ENCODE measurements at places on chromosomes 4 and X. TPM values are rescaled to one million over a fixed set of nuclear protein-coding genes. Genes with fewer than 3 reads are reported as not detected.

Gene LARP1B
- total RNA-seq = 18.9 TPM

DNA sequence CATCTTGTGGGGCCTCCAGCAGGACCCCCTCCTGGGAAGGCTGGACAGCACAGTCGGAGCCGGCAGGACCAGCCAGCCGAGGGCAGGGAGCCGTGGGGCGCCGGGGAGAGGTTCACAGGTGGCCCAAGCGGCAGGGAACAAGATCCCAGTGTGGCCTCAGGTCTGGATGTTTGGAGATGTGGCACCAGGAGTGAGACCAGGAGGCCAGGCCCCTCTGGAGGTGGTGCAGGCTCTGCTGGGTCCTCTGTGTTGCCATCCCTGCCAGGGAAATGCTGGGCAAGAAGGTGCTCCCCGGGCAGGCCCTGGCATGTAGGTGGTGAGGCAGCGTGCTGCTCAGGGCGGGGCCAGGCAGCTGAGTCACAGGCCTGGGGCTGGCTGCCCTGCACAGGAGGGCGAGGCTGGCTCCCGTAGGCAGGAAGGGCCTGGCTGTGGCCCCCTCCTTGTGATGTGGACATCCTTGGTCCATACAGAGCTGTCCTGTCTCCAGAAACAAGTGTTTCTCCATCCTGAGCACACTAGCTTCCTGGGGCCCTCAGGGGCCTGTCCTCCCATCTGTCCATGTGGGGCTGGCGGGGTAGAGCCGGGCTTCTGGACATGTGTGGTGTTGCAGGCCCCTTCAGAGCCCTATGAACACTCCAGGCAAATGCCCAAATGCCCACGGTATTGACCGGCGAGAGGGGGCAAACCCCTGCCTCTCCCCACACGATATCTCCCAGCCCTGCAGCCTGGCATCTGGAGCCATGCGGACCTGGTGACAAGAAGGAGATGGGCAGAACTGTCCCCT, 4.8 kb upstream of the HGFAC start:
- peaks cover 3% of the 10 kb centered on the region for H3K4me1 ChIP-seq
- DNase-seq = no peak
- no peak overlapping the region for H3K27ac ChIP-seq
- no peak overlapping the region for H3K4me3 ChIP-seq

Gene TBX22
- not detected for total RNA-seq

Gene FAT1
- total RNA-seq = 48.8 TPM

GRCh38 chrX:19889582-19890342, 2.4 kb upstream of the SH3KBP1 start:
- H3K27ac ChIP-seq = no peak overlapping the region
- no peaks in the 10 kb centered on the region for H3K36me3 ChIP-seq
- H3K27me3 ChIP-seq = no peaks in the 10 kb centered on the region

DNA sequence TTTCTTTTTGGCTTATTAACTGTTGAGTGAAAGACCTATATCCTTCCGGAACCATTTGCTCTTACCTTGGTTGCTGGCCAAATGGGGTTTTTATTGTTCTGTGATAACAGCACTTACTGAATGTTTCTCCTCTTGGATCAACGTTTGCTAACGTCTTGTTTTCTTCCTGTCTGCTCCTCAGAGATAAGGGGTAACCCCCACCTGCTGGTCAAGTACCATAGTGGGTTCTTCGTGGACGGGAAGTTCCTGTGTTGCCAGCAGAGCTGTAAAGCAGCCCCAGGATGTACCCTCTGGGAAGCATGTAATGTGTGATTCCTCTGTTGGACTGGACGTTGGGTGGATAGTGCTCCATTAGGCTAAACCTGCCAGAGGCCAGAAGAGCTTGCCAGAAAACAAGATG, 15.3 kb downstream of the BMX start:
- no peaks in the 10 kb centered on the region for H3K36me3 ChIP-seq
- DNase-seq = no peak
- no peak overlapping the region for H3K4me3 ChIP-seq
- no peaks in the 10 kb centered on the region for H3K4me1 ChIP-seq
- no peaks in the 10 kb centered on the region for H3K27me3 ChIP-seq
- no peak overlapping the region for H3K27ac ChIP-seq

Gene DIPK2B
- 16.6 TPM for total RNA-seq

DNA sequence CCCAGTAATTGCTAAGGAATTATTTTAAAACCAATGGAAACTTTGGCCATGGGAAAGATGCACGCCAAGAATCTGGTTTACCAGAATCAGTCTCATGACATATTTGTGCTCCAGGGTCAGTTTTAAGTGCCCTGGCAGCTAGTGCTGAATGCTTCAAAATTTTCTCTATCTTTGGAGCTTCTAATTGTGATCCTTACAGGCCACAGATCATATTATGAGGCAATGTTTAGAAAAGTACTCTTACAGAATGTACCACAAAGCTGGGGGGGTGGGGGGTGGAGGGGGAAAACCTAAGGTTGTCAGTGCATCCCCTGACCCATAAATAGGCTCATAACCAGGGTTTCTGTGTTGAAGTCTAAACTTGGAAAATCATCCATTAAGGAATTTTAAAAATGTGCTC, 514.5 kb downstream of the INPP4B start:
- DNase-seq = no peak
- no peaks in the 10 kb centered on the region for H3K27me3 ChIP-seq
- H3K4me1 ChIP-seq = peaks cover 5% of the 10 kb centered on the region
- no peaks in the 10 kb centered on the region for H3K36me3 ChIP-seq
- no peak overlapping the region for H3K4me3 ChIP-seq
- no peak overlapping the region for H3K27ac ChIP-seq

GRCh38 chr4:146275370-146275769, 61.0 kb downstream of the REELD1 start:
- DNase-seq = no peak
- H3K27me3 ChIP-seq = no peaks in the 10 kb centered on the region
- H3K4me3 ChIP-seq = no peak overlapping the region
- H3K27ac ChIP-seq = no peak overlapping the region
- H3K36me3 ChIP-seq = no peaks in the 10 kb centered on the region

GRCh38 chrX:153573984-153574383, 25.0 kb downstream of the CCNQ start:
- no peak for DNase-seq
- no peaks in the 10 kb centered on the region for H3K27me3 ChIP-seq
- no peaks in the 10 kb centered on the region for H3K36me3 ChIP-seq
- no peaks in the 10 kb centered on the region for H3K4me1 ChIP-seq
- H3K4me3 ChIP-seq = no peak overlapping the region

DNA sequence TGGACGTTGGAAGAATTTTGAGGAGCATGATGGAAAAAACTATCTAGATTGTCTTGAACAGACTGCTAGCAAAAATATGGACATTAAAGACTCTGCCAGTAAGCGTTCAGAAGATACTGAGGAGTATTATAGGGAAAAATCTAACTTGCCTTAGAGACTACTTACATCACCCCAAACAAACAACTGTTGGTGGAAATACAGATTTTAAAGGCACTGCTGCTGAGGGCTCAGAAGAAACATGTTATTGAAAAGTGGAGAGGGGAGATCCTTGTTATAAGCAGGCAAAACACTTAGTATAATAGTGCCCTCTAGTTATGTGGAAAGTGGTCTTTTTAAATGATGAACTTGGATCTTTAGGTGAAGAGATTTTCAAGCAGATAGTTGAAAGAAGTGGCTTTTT, 29.2 kb downstream of the MAD2L1 start:
- no peaks in the 10 kb centered on the region for H3K4me1 ChIP-seq
- no peak overlapping the region for H3K27ac ChIP-seq
- no peak overlapping the region for H3K4me3 ChIP-seq

DNA sequence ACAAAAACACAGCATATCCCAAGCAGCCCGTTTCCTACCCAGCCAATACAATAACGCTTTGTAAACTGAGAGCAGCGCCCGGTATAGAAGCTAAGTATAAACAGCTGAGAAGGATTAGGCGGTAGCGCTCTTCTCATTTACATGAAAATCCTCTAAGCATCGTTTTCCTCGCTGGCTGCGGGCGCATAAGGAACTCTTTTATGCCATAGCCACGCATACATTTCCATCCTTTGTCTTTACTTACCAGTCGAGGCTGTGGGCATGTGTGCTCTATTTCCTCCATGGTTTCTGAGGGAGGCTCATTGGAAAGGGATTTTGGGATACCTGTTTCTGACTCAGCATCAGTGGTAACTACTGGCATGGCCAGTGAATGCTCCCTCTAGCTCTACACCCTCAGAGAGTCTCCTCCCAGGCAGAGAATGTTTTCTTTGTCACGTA, 383 bp downstream of the PCYT1B start:
- H3K4me1 ChIP-seq = no peaks in the 10 kb centered on the region
- H3K27ac ChIP-seq = no peak overlapping the region
- H3K27me3 ChIP-seq = no peaks in the 10 kb centered on the region
- peak overlapping the region; percentile 11 for H3K4me3 ChIP-seq
- no peak for DNase-seq

DNA sequence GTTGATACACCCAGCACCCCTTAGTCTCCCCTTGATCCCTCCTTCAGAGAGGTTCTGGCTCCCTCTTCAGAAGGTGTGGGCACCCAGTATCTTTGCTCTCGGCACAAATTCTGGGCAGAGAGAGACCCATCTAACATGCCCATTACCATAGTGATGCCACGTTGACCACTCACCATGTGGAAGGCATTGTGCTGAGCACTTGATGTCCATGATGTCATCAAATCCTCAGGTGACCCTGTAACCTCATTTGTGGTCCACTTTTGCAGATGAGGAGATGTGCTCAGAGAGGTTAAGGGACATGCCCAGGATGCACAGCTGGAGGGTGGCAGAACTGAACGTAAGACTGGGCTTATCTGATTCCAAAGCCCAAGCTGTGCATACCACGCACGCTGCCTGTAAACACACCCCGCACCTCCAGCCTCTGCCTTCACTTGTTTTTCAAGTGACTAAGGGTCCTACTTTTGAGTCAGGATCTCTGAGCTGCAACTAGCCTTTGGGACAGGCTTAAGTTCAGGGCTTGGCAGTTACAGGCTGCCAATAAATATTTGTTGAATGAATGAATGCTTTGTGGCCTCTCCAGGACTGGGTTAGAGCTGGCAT, 55.2 kb downstream of the HTRA3 start:
- no peaks in the 10 kb centered on the region for H3K36me3 ChIP-seq
- no peak overlapping the region for H3K4me3 ChIP-seq
- no peak overlapping the region for H3K27ac ChIP-seq

DNA sequence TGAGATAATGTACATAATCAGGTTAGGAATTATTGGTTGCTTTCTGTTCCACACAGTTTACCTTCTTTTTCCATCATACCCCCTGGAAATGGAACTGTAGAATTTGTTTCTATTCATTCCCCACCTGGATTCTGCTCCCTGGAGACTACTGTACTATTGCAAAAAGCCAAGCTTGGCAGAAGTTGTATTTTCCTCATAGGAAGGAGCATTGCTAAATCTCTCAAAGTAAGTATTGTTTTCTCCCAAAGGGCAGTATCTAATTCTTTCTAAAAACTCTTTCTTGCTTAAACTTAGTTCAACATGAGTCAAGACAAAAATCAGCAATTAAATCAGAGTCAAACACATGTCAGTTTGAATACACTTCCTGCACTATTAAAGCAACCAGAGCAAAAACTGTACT, 136.2 kb downstream of the CDS1 start:
- H3K36me3 ChIP-seq = no peaks in the 10 kb centered on the region
- no peaks in the 10 kb centered on the region for H3K4me1 ChIP-seq
- no peak overlapping the region for H3K4me3 ChIP-seq
- DNase-seq = no peak
- H3K27me3 ChIP-seq = no peaks in the 10 kb centered on the region
- H3K27ac ChIP-seq = no peak overlapping the region

DNA sequence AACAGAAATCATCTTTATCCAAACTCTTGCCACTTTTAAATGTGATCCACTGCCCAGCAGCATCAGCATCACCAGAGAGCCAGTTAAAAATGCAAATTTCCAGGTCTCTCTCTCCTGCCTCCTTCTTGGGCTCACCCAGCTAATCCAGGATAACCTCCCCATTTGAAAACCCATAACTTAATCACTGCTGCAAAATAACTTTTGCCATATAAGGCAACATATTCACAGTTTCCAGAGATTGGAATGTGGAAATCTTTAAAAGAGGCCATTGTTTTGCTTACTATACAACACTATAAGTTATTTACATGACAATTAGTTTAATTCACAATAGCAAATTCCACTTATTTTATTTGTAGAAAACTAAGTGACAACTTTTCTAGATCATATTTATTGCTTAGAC, 4.8 kb upstream of the EXOSC9 start:
- H3K27me3 ChIP-seq = no peaks in the 10 kb centered on the region
- DNase-seq = no peak
- no peak overlapping the region for H3K27ac ChIP-seq
- no peaks in the 10 kb centered on the region for H3K36me3 ChIP-seq
- H3K4me1 ChIP-seq = no peaks in the 10 kb centered on the region

- no peaks in the 10 kb centered on the region for H3K27me3 ChIP-seq
- H3K4me3 ChIP-seq = no peak overlapping the region
- no peaks in the 10 kb centered on the region for H3K36me3 ChIP-seq
- H3K4me1 ChIP-seq = no peaks in the 10 kb centered on the region
- H3K27ac ChIP-seq = no peak overlapping the region
- no peak for DNase-seq
Observed at GRCh38 chr4:71396382-71396781, 57.6 kb downstream of the SLC4A4 start.

GRCh38 chr4:15378062-15378461, 49.8 kb upstream of the C1QTNF7 start:
- H3K27ac ChIP-seq = no peak overlapping the region
- H3K36me3 ChIP-seq = no peaks in the 10 kb centered on the region
- no peak for DNase-seq
- no peak overlapping the region for H3K4me3 ChIP-seq
- H3K4me1 ChIP-seq = peaks cover 7% of the 10 kb centered on the region

Gene BANK1
- total RNA-seq = 0.36 TPM

DNA sequence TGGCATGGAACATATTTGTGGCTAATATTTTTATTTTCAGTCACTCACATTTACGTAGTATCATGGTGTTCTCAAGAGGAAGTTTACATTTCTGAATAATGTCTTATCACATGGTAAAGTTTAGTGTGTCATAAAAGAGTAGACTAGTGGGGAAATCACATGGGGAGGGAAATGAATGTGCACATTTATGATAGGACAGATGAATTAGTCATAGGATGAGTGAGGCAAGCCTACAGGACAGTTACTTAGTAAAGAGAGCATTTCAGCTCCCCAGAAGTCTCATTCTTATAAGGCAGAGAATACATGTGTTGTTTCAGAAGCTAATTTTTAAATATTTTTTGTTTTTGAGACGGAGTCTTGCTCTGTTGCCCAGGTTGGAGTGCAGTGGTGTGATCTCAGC, 6.2 kb downstream of the GK start:
- no peak for DNase-seq
- H3K4me1 ChIP-seq = no peaks in the 10 kb centered on the region
- no peak overlapping the region for H3K27ac ChIP-seq
- H3K27me3 ChIP-seq = no peaks in the 10 kb centered on the region

Gene GUCY1B1
- total RNA-seq = 5.5 TPM

DNA sequence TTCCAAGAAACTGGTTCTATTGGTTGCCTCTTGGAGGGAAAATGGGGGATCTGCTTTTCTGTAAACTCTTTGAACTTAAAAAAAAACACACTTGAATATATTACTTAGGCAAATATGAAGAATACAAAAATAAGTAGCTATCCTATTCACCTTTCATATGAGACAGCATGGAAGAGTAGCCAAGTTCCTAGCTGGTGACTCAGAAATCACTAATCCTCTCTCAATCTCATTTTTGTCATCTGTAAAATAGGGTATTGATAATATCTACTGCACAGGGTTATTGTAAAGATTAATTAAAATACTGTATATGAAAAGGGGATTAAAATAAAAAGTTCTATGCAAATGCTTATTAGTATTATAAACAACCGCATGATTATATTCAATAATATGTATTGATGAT, 12.7 kb downstream of the MGARP start:
- no peak for DNase-seq
- no peaks in the 10 kb centered on the region for H3K36me3 ChIP-seq
- H3K27ac ChIP-seq = no peak overlapping the region
- no peaks in the 10 kb centered on the region for H3K27me3 ChIP-seq

GRCh38 chrX:79325263-79325958, 41.7 kb downstream of the ITM2A start:
- no peak for DNase-seq
- H3K36me3 ChIP-seq = no peaks in the 10 kb centered on the region
- H3K4me1 ChIP-seq = no peaks in the 10 kb centered on the region
- no peak overlapping the region for H3K27ac ChIP-seq
- no peak overlapping the region for H3K4me3 ChIP-seq

Data from ovary (tissue), 10 donors.